Cortex of kidney (tissue), 1 donor: ENCODE measurements at places on chromosomes 7 and 10.

DNA sequence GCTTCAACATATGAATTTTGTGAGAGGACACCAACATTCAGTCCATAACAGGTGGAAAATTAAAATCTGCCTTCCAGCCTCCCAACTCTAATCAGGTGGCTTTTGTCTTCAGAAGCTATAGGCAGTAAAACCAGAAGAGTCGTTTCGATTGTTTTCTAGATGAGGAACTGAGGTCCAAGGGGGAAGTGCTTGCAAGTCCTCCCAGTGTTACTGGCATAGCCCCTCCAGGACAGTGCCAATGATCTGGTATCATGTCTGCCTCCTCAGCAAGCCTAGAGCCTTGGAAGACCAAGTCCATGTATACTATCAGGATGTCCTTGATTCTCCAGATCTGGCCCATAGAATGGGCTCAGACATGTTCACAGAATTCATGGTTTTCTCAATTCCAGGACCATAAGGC lies 16.9 kb downstream of the CYP26A1 start:
- no peak for DNase-seq

DNA sequence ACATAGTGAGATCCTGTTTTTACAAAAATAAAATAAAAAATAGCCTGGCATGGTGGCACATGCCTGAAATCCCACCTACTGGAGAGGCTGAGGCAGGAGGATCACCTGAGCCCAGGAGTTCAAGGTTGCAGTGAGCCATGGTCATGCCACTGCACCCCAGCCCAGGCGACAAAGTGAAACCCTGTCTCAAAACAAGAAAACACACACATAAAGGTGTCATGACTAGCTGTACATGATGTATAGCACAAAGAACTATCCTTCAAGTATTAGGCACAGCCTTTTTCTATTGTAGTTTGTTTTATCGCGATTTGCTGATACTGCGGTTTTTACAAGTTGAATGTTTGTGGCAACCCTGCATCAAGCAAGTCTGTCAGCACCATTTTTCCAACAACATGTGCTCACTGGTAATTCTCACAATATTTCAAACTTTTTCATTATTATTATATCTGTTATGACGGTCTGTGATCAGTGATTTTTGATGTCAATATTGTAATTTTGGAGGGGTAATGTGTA lies 11.5 kb upstream of the SNX13 start:
- DNase-seq: no peak

- DNase-seq: no peak
These were observed 100.9 kb upstream of the YAE1 start for GRCh38 chr7:39465055-39465929.

- DNase-seq: no peak
These were observed 149.8 kb downstream of the DYNC1I1 start for GRCh38 chr7:95922191-95922590.

GRCh38 chr10:117334926-117335325 lies 40.3 kb downstream of the PDZD8 start:
- DNase-seq: no peak

- no peak for DNase-seq
These were observed 63.4 kb downstream of the VTI1A start for GRCh38 chr10:112510384-112510783.

GRCh38 chr10:107427016-107427415 lies 262.5 kb upstream of the SORCS1 start:
- DNase-seq: no peak

GRCh38 chr10:102280397-102281101 lies 35.2 kb downstream of the GBF1 start:
- no peak for DNase-seq

- DNase-seq: no peak
These were observed 209.1 kb downstream of the PRPF18 start for GRCh38 chr10:13795653-13796555.

DNA sequence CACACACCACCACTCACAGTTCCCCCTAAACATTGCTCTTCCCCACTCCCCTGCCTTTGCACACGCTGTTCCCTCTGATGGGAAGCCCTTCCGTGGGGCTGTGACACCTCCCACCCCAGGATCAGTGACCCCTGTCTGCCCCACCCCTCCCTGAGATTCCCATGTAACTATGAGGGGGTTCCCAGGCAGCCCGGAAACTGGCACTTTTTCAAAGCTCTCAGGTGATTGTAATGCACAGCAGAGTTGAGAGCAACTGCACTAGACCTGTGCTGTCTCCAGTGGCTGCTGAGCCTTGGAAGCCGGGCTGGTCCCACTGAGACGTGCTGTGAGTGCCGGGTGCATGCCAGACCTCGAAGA lies 29.8 kb downstream of the GPRIN2 start:
- no peak for DNase-seq

DNA sequence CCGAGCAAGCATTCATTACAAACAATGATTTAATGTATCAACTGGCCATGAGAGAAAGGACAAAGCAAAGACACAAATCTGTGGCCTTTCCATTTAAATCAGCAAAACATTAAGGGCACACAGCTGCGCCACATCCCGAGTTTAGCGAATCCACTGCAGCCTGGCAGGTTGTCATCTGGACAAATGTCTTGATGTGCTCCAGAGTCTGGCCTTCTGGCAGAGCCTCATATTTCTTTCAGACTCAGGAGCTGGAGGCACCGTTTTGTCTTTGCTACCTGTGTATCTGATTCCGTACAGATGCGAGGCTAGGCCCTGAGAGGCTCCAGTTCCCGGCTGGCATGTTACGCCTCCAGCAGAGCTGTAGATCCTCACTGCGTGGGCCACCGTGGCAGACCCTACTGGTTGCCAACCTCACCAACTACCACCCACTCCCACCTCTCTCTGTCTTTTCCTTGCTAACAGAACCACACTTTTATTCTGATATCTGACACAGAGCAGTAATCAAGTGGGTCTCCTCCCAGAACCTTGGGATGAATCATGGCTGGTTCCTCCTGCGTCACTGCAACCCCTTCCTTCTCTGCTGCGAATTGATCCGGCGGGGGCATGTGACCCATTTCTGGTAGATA lies 40.9 kb upstream of the EFCAB10 start:
- DNase-seq: no peak

GRCh38 chr10:12420530-12421120 lies 71.3 kb downstream of the CAMK1D start:
- no peak for DNase-seq
